Activated naive CD4-positive, alpha-beta T cell treated with anti-CD3 and anti-CD28 coated beads for 36 hours (primary cell): ENCODE measurements at places on chromosomes 6 and 20.

- H3K4me3 ChIP-seq = peak overlapping the region; percentile 96
- peak; percentile 57 for DNase-seq
- H3K27me3 ChIP-seq = no peaks in the 10 kb centered on the region
- peaks cover 47% of the 10 kb centered on the region for H3K4me1 ChIP-seq
- H3K36me3 ChIP-seq = peaks cover 29% of the 10 kb centered on the region
These were observed 1.4 kb downstream of the FYN start for GRCh38 chr6:111871725-111872400.

- no peak overlapping the region for H3K27ac ChIP-seq
- H3K4me1 ChIP-seq = no peaks in the 10 kb centered on the region
- no peak for DNase-seq
These were observed 1065.5 kb downstream of the GRIK2 start for GRCh38 chr6:102458990-102459389.

GRCh38 chr6:44529146-44529905 lies 141.8 kb downstream of the CDC5L start:
- H3K27me3 ChIP-seq = peaks cover 17% of the 10 kb centered on the region
- no peak overlapping the region for H3K27ac ChIP-seq
- H3K36me3 ChIP-seq = no peaks in the 10 kb centered on the region
- no peak for DNase-seq

DNA sequence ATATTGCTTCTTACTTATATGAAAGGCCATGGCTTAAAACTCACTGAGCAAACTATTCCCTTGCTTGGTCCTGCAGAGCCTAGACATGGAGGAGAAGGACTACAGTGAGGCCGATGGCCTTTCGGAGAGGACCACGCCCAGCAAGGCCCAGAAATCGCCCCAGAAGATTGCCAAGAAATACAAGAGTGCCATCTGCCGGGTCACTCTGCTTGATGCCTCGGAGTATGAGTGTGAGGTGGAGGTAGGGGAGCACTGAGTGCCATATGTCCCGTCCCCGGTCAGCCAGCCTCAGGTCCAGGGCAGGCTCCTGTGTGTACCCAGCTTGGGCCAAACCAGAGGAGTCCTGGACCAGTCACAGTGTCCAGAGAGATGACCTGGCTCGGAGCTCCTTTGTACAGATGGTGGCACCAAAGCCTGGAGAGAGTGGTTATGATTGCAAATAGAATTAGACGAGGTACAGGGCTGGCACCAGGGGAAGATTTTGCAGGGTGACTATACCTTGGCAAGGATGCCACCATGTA lies 21.0 kb downstream of the EPB41L1 start:
- DNase-seq = no peak
- H3K27ac ChIP-seq = no peak overlapping the region
- H3K36me3 ChIP-seq = no peaks in the 10 kb centered on the region
- H3K4me3 ChIP-seq = no peak overlapping the region
- H3K27me3 ChIP-seq = no peaks in the 10 kb centered on the region

DNA sequence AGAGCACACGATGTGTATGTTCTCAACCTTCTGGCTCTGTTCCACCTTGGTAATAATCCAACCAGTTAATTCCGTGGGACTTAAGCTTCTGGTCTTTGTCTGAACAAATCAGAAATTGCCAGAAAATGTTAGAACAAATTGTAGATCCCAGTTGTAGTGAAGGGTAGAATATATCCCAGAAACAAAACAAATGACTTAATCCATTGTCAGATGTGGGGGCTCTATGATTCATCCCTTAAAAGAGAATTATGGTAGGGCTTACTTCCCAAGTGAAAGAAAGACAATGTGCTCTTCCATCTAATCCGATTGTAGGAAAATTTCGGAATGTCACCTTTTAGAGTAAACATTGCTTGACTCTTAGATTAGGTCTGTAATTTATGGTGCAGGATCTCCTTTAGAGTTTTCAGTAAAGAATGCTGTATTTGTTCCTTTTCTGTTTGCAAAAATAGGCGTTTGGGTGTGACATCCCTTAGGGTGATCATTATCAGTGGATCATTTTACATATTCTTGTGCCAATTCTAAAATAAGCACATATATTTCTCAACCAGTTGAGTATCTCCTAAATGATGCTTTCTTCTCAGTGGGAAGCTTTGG lies 234.5 kb upstream of the ZNF217 start:
- H3K4me1 ChIP-seq = peaks cover 40% of the 10 kb centered on the region
- H3K27ac ChIP-seq = no peak overlapping the region
- peak overlapping the region; percentile 72 for H3K4me3 ChIP-seq
- H3K27me3 ChIP-seq = no peaks in the 10 kb centered on the region

GRCh38 chr6:44008821-44009370 lies 118.4 kb downstream of the MRPL14 start:
- H3K36me3 ChIP-seq = no peaks in the 10 kb centered on the region
- no peaks in the 10 kb centered on the region for H3K4me1 ChIP-seq
- no peak overlapping the region for H3K27ac ChIP-seq
- no peak for DNase-seq

DNA sequence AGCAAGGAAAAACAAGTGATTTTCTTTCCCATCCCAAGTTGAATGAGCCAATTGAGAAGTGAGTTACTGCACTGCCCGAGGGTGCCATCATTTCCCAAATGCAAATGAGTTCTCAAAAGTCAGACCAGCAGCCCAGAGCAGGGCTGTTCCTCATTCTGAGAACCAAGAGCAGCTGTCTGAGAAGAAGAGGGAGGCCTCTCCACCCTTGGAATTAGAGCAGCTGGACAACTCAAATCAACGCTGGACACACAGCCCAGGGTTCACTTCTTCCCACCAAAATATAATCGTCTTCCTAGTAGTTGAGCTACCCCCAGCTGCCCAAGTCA lies 4.6 kb upstream of the PREX1 start:
- H3K4me3 ChIP-seq = no peak overlapping the region
- H3K27me3 ChIP-seq = peaks cover 10% of the 10 kb centered on the region
- H3K36me3 ChIP-seq = no peaks in the 10 kb centered on the region
- peaks cover 16% of the 10 kb centered on the region for H3K4me1 ChIP-seq

- H3K27ac ChIP-seq = no peak overlapping the region
- H3K4me3 ChIP-seq = no peak overlapping the region
- H3K36me3 ChIP-seq = no peaks in the 10 kb centered on the region
- DNase-seq = no peak
These were observed 216.2 kb downstream of the MYLK4 start for GRCh38 chr6:2534406-2535042.

DNA sequence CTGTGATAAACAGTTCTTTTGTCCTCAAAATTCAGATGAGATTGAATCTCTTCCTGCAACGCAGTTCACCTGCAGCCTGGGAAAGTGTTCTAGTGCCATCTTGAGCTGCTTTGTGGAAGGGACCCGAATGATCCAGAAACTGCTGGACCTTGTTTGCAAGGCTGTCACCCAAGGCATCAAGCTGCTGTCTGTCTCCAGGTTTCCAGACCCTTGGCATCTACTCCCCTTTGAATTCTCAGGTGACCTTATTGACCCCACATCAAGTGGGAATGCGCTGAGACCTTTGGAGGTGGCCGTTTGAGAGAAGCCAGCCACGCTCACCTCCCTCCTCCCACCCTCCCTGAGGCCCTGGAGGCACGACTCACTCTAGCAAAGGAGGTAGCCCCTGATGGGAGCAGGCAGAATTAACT lies 112.5 kb downstream of the EDN3 start:
- no peak overlapping the region for H3K4me3 ChIP-seq
- no peaks in the 10 kb centered on the region for H3K4me1 ChIP-seq
- H3K36me3 ChIP-seq = no peaks in the 10 kb centered on the region
- H3K27me3 ChIP-seq = no peaks in the 10 kb centered on the region
- no peak overlapping the region for H3K27ac ChIP-seq

GRCh38 chr20:3767110-3767426 lies 485 bp downstream of the ADISSP start:
- H3K4me3 ChIP-seq = peak overlapping the region; percentile 82
- no peak overlapping the region for H3K27ac ChIP-seq
- H3K4me1 ChIP-seq = peaks cover 33% of the 10 kb centered on the region
- no peaks in the 10 kb centered on the region for H3K36me3 ChIP-seq
- H3K27me3 ChIP-seq = no peaks in the 10 kb centered on the region
